ENCODE measurements at places on chromosomes 11 and 22.

DNA sequence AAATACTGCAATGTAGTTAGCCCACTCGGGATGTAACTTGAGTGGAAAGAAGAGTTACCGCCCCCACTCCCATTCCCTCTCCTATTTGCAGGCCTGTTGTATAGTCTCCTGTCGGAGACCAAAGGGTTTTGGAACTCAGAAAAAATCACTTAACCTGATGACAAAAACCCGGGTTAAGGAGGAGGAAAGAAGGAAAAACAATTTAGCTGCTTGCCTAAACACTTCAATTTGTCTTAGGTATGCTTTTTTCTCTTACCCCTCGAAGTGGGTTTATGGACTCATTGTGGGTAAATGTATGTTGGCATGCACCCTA, 2.2 kb downstream of the YAP1 start:
- no peak for DNase-seq

DNA sequence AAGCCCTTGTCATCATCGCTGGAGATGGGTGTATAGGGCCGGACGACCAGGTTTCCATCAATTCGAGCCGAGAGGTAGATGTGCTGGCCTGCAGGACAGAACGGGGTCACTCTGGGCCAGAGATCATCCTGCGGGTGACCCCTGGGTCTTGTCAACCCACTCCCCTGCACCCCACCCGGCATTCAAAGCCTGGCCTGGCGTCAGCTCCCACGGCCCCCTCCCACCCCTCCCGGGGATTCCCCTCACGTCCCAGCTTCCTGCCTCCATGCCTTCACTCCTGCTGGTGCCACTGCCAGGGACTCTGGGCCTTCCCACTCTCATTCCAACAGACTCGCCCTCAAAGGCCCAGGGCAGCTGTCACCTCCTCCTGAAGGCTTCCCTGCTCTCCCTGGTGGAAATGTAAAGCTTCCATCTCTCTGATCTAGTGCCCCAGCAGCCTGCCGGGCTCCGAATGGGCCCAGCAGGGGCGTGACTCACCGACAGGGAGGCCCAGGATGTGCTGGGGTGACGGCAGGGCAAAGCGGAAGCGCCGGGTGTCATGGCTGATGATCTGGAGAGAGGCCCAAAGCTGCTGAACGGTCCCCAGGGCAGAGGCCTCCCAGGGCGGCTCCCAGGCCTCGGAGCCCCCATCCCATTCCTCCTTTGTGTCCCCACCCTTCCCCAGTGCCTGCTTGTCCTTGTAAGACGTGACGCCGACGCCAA, 9.3 kb downstream of the ATP5MGL start:
- DNase-seq: no peak

DNA sequence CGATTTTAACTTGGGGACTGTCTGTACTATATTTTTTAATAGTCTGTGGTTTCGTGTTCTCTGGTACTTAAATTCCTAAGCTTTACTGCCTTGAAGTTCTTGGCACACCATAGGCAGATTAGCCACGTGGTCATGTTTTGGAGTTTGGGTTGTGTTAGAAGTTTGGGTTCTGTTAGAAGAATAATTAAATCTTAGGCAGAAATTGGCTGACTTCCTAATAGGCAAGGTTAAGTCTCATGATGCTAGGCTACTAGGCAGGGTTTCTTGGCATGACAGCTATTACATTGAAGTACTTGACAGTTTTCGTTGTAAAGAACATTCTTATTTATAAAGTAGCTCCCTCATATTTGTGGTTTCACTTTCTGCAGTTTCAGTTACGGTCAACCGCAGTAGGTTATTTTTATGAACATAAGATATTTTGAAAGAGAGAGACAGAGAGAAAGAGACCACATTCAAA, 30.0 kb upstream of the MMP7 start:
- no peak for DNase-seq

GRCh38 chr11:121231576-121232278, 60.8 kb upstream of the SC5D start:
- DNase-seq: no peak

- no peak for DNase-seq
Observed at GRCh38 chr11:84558085-84558905, 1068.8 kb downstream of the DLG2 start.

DNA sequence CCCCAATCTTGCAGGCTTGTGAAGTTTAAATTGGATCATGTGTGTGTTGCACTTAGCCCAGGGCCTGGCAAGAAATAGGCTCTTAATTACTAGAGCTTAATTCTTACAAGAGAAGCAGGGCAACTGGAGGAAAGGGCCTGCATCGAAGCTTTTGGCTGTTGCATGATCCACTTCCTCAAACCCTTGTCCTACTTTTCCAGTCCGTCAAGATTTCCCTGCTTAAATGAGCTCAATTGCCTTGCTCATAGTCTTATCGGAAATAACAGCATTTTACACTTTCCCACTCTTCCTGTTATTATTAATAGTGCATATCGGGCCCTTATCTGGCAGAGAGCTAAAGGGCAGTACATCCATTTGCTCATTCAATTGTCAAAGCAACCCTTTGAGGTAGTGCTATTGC, 18.1 kb downstream of the DTX4 start:
- DNase-seq: no peak

- no peak for DNase-seq
Observed at GRCh38 chr11:96173906-96174305, 169.1 kb downstream of the MAML2 start.

- no peak for DNase-seq
Observed at GRCh38 chr11:102331341-102331740, 14.1 kb downstream of the BIRC3 start.

DNA sequence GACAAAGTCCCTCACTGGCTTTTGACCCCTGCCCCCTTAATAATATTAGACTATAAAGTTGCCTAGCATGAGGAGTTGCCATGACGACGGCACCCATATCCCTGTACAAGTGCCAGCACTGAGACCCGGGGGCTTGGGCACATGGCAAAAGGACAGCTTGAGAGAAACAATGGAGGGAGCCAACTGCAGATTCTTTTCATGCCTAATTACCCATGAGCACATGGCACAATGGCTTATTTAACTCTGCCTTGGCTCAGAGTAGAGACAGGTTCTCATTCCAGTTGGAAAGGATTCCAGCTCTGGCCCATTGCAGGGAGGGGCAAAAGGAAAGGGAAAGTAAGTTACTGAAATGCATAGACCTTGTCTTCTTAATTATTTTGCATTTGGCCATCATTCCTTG, 261.2 kb upstream of the UBASH3B start:
- no peak for DNase-seq

DNA sequence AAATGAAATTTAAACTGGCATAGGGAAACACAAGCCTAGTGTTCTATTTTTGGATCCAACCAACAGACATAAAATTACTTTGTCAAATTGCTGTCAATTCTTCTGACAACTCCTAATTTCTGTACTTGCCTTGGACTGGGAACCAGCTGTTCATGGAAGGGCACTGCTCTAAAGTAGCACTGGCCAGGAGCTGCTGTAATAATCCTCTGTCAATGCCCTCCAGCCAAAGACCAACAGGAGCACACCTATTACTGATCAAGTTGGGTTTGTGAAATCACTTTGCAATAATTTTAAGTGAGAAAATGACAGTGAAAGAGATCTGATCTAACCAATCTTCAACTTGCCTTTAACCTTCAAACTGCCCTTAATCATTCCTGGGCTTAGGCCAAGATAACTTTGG, 18.9 kb upstream of the TMEM123 start:
- DNase-seq: no peak

DNA sequence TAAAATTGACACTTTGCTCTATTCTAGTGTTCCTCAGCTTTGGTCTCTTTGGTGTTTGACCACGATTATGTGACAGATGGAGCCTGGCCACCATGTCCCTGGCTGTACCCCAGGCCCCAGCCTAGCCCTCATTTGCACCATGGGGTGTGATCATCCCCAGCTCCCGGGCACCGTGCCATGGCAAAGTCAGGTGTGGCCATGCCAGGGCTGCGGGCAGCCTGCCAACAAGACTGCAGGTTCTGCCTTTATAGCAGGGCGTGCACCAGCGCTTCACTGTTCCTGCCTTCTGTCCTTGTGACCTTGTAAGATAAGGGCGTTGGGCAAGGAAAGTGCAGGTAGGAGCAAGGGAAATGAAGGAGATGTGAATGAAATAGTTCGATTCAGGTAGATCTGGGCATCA, 22.4 kb upstream of the APOBEC3A start:
- DNase-seq: no peak

DNA sequence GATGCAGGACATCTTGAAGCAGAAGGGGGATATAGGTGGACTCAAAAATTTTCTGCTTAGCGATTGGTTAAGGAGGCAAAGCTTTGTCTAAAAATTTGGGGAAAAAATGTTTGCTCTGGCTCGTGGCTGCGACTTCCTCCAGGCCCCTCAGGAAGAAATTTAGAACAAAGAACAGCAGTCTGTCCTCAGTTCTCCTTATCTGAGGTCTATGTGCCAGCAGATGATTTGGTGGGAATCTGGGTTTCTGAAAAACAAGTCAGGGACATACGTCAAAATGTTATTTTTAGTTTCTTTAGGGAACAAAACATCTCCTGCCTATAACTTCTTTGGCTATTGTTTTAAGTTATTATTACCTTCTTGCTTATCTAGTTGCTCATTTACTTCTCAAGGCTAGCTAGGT, 8.1 kb downstream of the OR6M1 start:
- no peak for DNase-seq

DNA sequence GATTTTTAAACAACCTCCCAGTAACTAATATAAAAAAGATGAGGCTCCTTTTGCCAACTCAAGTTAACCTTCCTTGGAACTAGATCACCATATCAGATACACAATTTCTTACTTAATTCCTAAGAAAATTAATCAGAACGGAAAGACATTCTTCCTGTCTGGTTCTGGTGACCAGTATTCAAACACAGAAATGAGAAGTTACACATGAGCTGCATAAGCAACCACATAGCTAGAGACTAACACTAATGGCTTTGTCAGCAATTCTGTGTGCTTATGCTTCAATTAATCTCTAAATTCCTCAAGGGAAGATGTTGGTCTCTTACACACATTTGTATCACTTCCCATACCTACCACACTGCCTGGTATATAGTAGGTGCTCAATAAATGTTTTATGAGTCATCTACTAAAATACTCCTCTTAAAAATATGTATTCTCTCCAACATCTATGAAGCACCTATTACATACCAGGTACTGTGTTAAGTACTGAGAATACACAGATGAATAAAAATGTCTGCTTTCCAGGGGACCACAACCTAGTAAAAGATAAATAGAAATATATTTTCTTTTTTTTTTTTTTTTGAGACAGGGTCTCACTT, 54.5 kb downstream of the GAB2 start:
- DNase-seq: no peak

GRCh38 chr11:10407749-10408685, 47.0 kb upstream of the AMPD3 start:
- no peak for DNase-seq

DNA sequence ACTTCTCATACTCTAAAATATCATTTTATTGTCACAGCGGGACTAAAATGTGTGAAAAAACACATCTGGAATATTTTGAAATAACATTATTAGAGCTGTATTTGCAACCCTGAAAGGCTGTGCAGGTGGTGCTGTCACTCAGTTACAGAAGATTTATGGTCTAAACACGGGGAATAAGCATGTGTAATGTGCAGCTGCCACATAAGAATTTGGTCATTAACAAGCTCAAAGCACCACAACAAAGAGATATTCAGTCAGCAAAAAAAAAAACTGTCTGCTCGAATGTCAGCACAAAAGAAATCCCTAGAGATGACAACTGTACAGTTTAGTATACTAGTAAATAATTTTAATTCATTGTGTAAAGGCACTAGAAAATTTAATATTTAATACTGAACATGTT, 31.3 kb downstream of the TMEM123 start:
- DNase-seq: no peak

DNA sequence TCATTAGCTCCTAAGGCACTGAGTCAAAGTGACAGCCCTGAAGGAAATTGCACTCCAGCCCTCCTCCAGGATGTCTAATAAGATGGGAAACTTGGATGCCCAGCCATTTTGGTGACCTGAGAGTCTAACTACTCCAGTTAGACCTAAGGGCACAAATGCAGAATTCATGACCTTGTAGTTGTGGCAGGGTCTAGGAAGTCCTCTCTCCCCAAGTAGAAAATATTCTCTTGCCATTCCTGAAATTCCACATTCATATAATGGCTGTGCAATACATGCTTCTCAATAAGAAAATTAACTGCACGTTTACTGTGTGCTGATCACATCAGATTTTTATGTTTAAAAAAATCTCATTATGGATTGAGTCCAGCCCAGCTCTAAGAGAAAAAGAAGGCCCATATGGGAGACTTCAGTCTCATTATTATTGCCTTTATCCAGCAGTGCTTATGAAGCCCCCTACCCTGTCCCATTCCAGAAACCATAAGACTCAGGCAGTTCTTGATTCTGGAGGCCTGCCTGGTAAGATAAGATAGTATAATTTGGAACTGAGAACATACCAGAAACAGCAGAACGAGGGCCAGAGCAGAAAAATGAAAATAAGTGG, 133.7 kb upstream of the LDLRAD3 start:
- no peak for DNase-seq

- DNase-seq: no peak
Observed at GRCh38 chr11:62889484-62890437, 9.1 kb downstream of the SLC3A2 start.
